CD4-positive, alpha-beta T cell treated with Interleukin-17A for 1 hour (primary cell): ENCODE measurements at places on chromosomes 16 and 17.

- DNase-seq = no peak
These were observed 29.5 kb downstream of the PLCD3 start for GRCh38 chr17:45102856-45103255.

DNA sequence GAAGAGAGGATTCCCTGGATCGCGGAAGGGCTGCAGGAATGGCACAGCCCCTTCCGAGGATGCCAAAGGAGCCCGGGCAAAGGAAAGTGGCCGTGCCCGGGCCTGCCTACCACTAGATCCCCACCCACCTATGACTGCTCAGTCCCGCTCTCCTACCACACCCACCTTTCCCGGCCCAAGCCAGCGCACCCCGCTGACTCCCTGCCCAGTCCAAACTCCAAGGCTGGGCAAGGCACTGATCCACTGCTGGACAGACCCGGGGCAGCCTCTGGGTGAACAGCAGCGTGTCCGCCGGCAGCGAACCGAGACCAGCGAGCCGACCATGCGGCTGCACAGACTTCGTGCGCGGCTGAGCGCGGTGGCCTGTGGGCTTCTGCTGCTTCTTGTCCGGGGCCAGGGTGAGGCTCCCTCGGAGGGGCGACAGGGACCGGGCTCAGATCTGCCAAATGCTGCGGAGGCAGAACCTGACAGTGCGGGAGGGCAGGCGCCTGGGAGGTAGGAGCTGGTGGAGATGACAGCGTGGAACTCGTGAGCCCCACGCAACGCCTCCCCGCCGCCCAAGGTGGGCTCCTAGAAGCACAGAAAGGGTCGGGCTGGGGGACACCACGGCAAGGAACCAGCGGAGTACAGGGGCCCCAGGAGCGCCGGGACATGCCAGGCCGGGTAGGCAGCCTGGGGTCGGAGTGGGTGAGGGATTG is at the start of gene CES2:
TSS of gene CES2 (plus strand) at position 203 of the 698 bp plus-strand sequence. CDS start at position 323, 120 bp downstream.
- no peak for DNase-seq

DNA sequence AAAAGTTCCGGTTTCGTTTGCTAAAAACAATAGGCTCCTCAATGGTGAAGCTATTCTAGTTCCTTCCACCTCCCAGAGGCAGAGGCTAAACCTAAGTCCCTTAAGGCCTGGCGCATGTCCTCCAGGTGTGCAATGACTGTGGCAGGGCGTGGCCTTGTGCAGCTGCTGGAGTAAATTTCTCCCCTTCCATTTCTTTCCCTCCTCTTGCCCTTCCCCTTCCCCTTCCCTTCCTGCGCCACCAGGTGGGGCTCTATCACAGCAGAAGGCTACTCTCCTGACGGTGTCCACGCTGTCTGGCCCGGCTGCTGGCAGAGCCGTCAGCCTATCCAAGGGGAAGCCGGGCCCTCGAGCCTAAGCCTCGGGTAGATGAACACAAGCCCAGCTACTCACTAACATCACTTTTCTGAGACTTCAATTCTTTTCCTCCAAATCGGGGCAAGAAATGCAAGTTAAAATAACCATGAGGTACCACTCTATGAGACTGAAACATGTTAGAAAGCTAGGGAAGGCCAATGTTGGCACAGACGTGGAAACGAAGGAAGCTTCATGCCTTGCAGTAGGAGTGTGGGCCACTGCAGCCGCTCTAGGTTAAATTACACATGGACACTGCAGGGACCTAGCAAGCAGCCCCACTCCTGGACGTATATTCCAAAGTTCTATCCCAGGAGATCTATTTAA is 34.4 kb downstream of the C16orf78 start:
- DNase-seq = peak; percentile 54

- DNase-seq = no peak
These were observed 114.1 kb downstream of the C16orf78 start for GRCh38 chr16:49487746-49488145.

GRCh38 chr17:45650561-45650960 is 133.6 kb upstream of the CRHR1 start:
- no peak for DNase-seq

- DNase-seq = no peak
These were observed 3.4 kb downstream of the ANKRD40CL start for GRCh38 chr17:50763716-50764475.

DNA sequence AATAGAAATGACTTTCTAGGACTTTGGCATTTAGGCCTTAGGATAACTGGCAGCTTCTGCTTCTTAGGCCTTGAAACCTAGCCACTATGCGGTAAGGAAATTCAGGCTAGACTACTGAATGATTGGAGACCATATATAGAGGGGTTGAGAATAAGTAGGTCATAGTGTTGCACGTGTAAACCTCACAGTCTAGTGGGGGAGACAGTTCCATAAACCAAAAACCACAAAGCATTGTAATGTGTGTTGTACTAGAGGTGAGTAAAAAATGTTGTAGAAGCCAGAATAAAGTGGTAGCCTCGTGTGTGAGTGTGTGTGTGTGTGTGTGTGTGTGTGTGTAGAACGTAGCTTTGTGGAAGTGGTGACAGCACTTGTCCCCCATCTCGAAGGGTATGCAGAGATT is 188.5 kb downstream of the MAP2K6 start:
- DNase-seq = peak; percentile 15

GRCh38 chr17:78716814-78717393 is 65.2 kb downstream of the CYTH1 start:
- DNase-seq = no peak

- no peak for DNase-seq
These were observed 31.9 kb upstream of the NUDT7 start for GRCh38 chr16:77690416-77690815.

- peak; percentile 75 for DNase-seq
These were observed 143.8 kb upstream of the CRHR1 start for GRCh38 chr17:45640141-45640850.
